ENCODE measurements at places on chromosomes 11 and 22.
A peak's percentile ranks its signal among the peaks of the same experiment; 100 is the strongest.

- DNase-seq: no peak
These were observed 110.9 kb downstream of the ARL14EP start for GRCh38 chr11:30433831-30434230.

- DNase-seq: no peak
These were observed 27.9 kb downstream of the SLC25A17 start for GRCh38 chr22:40791241-40791640.

GRCh38 chr11:120608760-120609211 is 97.2 kb downstream of the GRIK4 start:
- DNase-seq: no peak

- DNase-seq: peak; percentile 47
These were observed 27.4 kb upstream of the YPEL1 start for GRCh38 chr22:21762712-21763581.

DNA sequence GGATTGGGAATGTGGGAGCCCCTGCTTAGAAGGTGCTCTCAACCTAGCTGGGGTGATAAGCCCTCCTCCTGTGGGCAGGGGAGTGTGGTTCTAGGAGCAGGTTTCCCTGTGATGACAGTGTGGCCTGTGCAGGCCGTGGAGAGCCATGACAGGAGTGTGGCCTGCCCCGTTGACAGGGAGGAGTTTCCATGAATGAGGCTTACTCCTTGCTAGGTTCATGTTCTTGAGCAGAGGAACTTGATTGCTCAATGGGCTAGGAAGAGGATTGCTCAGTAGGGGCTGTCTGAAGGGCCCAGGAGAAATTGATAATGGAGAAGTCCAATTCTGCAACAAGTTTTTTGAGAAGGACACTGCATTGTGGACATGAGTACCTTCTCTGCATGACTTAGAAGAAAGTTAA is 92.0 kb downstream of the PPP6R3 start:
- no peak for DNase-seq

DNA sequence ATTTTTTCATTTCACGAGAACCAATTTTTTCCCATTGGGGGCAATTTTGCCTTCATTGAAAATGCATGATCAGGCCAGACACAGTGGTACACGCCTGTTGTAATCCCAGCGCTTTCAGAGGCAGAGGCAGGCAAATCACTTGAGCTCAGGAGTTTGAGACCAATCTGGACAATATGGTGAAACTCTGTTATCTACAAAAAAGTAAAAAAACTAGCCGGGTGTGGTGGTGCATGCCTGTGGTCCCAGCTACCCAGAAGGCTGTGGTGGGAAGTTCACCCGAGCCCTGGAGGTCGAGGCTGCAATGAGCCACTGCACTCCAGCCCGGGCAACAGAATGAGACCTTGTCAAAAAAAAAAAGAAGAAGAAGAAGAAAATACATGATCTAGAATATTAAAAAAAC is 19.2 kb upstream of the UPK3A start:
- DNase-seq: no peak

DNA sequence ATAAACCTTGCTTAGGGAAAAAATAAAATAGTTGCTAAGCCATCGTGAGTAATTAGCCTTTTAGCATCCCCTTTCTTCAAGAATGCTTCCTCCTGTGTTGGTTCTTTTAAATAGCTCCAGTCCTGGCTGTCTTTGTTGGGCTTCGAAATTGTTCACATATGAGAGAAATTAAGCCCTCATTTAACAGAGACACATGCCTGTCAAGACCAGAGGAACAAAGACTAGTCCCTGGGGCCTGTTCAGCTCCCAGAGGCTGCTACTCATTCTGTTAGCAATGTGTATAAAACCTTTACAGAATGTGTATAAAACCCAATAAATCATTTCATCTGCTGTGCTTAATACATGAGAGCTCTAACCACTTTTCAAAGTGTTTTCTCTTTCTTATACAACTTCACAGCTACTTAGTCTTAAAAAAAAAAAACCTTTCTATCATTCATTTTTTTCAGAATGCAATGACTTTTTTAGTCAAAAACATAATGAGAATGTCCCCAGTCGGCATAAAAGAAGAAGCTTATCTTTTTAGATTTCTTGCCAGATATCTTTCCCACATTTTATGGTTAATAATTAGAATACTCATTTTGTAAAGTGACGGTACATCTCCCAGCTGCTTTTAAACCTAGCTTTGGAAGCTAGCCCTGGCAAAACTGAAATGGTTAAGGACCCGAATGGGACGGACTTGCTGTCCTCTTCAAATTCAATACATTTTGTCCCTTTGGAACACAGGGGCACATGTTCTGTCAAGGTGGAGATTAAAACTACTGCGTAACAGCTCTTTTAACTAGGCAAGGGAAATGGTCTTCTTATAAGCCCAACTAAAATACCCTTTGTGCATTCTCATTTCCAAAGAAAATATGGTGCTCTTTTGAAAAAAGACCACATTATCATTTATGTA is 186.1 kb downstream of the SOX6 start:
- DNase-seq: no peak

DNA sequence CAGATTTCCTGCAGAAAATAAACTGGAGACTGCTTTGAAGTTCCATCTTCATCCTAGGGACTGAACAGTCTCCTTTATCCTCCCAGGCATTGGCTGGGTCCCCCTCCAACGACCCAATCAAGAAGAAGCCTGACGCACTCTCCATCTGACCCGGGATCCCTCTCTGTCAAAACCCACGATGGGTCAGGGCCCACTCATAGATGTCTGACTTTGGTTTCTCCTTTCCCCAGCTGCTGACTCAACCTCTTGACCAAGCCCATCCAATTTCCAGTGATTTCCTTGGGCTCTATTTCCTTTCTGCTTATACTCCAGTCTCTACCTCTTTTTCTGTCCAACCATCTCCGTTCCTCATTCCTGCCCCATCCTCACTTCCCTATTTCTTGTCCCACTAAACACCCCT is 189.7 kb downstream of the MIAT start:
- no peak for DNase-seq

- DNase-seq: no peak
These were observed 185.5 kb downstream of the SWAP70 start for GRCh38 chr11:9849389-9849788.

- DNase-seq: no peak
These were observed 2.2 kb downstream of the SRRD start for GRCh38 chr22:26485806-26486390.

- DNase-seq: no peak
These were observed 50.3 kb upstream of the GLYAT start for GRCh38 chr11:58782066-58782465.

- no peak for DNase-seq
These were observed 29.3 kb downstream of the NEFH start for GRCh38 chr22:29509298-29509697.

DNA sequence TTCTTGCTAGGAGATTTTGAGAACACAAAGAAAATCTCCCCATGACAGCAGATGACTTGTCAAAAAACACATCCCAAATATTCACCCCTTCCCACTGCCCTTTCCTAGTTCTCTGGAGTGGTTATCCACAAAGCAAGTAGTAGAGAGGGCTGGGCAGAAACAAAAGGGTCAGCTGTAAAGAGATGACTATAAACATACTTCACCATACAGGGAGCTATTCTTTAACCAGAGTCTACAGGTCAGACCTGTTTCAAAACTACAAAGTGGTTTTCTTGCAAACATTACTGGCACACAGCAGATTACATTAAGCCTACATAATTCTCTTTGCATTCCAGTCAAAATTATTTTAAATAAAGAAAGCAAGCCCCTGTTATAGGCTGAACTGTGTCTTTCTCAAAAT is 47.7 kb upstream of the NFRKB start:
- no peak for DNase-seq

DNA sequence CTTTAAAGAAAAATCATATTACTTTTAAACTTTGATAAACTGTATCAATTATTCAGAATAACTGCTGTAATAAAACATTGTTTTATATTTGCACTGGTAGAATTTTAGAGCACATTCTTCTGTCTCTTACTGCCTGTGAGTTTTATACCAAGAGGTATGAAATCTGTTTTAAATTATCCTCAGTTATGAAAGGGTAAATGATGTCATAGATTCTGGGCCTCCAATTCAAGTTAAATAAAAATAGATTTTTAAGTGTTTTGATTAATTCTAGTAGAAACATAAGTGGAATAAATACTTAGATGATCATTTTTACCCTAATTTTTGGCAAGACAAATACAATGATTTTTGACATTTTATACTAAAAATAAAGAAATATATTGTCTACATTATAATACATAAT is 93.0 kb downstream of the GUCY1A2 start:
- no peak for DNase-seq

GRCh38 chr11:126997196-126997595 is 3.4 kb downstream of the KIRREL3 start:
- DNase-seq: no peak

DNA sequence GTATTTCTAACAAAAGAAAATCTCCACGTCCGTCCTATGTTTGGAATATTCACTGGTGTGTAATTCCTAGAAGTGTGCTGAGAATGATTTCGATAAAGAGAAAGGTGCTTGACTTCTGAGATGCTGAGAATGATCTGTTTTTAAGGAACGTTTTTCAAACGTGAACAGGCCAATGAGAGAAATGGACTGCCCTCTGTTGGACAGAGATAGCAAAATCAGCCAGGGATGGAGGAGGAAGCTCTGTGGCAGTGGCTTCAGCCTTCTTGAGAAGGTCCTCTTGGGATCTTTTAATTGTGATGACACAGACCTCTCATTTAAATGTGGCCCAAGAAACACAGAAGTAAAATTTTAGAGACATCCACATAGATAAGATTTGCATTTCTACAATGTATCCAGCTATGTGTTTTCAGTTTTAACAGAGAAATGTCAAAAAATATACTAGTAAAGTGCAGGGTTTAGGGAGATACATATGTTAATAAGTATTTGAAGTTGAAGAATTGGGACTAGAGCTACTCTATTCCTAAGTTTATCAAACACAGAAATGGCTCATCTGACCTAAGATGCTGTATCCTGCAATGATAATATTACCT is 84.0 kb upstream of the RCN1 start:
- DNase-seq: peak; percentile 38

GRCh38 chr11:62611705-62612365 is 740 bp downstream of the EML3 start:
- peak; percentile 65 for DNase-seq

DNA sequence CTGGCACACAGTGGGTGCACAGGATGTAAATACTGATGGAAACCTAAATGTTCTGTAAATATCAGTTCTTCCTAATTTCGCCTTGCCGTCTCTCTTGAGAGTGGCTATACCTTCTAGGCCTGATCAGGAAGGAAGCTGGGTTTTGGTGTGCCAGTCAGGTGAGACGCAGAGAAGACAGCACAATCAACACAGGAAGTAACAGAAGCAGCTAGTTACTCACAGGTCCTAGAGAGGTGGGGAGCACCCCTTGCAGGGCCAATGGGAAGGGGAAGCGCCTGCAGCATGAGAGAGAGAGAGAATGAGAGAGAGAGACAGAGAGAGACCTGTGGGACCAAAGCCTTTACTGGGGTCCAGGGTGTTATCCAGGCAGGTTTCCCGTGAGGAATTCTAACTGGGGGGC is 80.8 kb downstream of the FBLN1 start:
- peak; percentile 57 for DNase-seq

DNA sequence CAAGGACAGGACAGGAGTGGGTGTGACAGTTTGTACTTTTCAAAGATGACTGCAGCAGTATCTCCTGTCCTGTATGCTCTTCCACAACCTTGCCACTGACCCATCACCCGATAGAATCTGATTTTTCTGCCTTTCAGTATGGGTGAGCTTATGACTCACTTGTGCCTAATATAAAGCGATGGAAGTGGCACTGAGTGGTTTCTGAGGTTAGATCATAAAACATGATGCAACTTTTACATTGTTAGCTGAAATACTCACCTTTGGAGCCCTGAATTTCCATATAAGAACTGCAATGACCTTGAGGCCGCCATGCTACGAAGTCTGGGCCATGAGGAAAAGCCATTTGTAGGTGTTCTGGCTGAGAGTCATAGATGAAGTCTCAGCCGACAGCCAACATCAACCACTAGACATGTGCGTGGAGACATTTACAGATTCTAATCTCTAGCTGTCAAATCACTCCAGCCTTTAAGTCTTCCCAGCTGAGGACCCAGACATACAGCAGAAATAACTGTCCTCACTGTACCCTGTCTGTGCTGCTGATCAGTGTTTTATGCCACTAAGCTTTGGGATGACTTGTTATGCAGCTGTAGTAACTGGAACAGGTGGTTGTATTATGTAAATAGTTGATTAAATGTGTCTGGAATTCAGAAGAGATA is 105.9 kb upstream of the ARHGAP20 start:
- DNase-seq: no peak

DNA sequence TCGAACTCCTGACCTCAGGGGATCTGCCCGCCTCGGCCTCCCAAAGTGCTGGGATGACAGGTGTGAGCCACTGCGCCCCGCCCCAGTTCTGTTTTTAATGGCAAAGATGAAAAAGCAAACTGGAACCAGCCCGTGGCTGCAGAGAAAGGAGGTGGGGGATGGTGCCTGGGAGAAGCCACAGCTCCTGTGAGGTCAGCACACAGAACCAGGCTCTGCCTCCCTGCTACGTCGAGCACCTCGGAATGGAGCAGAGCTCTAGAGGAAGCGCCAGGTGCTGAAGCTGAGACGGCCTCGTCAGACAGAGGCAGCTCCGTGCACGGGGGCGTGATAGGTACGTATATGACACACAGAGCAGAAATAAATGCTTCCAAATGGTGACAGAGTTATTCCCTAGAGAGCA is 8.5 kb downstream of the DRD4 start:
- no peak for DNase-seq

- DNase-seq: no peak
These were observed 151.6 kb downstream of the FAT3 start for GRCh38 chr11:92376146-92376599.

GRCh38 chr22:31883989-31884388 is 60.3 kb upstream of the YWHAH start:
- no peak for DNase-seq

- DNase-seq: no peak
These were observed 14.2 kb upstream of the APOBEC3A start for GRCh38 chr22:38943201-38943600.

GRCh38 chr11:129723761-129724162 is 91.9 kb upstream of the TMEM45B start:
- DNase-seq: no peak
